BJ (cell line): ENCODE measurements at places on chromosomes 5 and 9. TPM values are rescaled to one million over a fixed set of nuclear protein-coding genes. Genes with fewer than 3 reads are reported as not detected.

GRCh38 chr9:19145881-19146280, 18.6 kb upstream of the PLIN2 start:
- no peak for DNase-seq

- DNase-seq = peak; percentile 89
Observed at GRCh38 chr5:150640311-150641005, at the start of gene SYNPO. SYNPO (plus strand) TSS chr5:150640660; CDS start chr5:150648276, 7,616 bp downstream.

DNA sequence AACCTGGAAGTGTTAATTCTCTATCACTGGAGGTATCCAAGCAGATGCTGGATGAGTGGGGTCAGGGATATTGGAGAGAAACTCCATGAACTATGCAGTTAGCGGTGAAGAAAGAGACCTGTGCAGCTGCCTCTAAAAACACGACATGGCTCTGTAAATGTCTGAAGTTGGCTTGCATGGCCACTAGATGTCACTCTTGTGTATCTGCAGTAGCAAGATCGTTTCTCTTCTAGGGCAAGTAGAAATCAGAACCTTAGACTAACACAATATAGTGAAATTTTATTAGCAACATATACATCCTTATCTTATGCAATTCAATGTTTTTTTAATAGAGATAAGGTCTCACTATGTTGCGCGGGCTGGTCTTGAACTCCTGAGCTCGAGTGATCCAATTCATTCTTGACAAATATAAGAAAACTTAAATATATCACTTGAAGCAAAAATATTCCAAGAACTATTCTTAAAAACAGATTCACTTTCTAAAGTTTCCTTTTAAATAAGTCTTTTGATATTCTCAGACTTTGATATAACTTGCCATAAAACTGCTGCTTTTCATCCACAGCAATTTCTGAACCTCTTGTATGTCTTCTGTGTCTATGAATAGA, 2.9 kb downstream of the OR2S2 start:
- no peak for DNase-seq

DNA sequence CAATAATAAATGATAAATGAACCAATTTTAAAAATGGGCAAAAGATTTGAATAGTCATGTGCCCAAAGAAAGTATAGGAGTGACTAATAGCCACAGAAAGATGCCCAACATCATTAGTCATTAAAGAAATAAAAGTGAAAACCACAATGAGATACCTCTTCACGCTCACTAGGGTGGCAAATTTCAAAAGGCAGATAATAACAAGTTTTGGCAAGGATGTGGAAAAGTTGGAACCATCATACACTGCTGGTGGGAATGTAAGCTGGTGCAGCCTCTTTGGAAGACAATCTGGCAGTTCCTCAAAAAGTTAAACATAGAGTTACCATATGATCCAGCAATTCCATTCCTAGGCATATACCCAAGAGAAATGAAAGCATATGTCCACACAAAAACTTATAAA, 1819.8 kb downstream of the MAT2B start:
- DNase-seq = no peak

GRCh38 chr5:9667906-9668305, 37.8 kb upstream of the TAS2R1 start:
- no peak for DNase-seq

GRCh38 chr9:37337301-37337890, 85.1 kb upstream of the GRHPR start:
- DNase-seq = no peak

The ALDH1A1 gene
- polyA plus RNA-seq = 247 and 474 TPM in 2 replicates

The MSX2 gene
- 1.4 and 2.1 TPM in 2 replicates for polyA plus RNA-seq
